Activated T-helper 1 cell treated with anti-CD3 and anti-CD28 coated beads, Interleukin-2, amount 50 U/mL, for 16 hours (primary cell): ENCODE measurements at places on chromosomes 2 and 18.

DNA sequence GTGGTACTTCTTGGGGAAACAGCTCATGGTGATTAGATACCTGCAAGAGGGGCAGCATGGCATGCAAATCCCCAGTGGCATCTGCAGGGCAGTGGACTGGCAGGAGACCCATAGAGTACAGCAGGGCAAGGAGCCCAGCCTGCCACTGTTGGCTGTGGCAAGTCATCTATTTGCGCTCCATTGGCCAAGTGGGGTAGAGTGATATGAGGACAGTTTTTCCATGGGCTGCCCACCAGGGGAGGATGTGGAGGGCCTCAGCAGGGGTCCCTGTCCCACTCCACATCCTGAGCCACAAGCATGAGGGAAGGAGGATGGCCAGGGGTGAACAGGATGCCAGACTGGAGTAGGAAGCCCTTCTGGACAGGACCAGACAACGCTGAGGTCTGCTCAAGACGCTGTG is 50.9 kb upstream of the OTOF start:
- no peak for DNase-seq

DNA sequence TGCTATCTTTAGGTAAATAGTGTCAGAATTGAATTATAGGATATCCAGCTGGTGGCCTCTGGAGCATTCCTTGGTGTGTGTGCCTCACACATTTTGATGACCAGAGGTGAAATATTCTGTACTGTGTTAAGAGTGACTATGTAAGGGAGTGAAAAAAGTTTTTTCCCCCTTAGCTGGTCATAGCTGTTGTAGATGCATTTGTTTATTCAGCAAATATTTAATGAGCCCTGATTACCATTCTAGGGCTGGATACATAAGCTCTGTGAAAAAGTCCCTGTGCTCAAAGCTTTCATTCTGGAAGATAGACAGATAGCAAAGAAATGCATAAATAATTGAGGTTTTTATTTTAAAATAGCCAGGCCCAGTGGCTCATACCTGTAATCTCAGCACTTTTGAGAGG is 10.9 kb downstream of the TTLL4 start:
- DNase-seq, result no peak

- no peak for DNase-seq
These were observed 126.9 kb downstream of the TDRD15 start for GRCh38 chr2:21250673-21251072.

GRCh38 chr2:61967262-61967661 is 61.8 kb downstream of the COMMD1 start:
- no peak for DNase-seq

GRCh38 chr2:28048341-28048740 is 157.8 kb downstream of the BABAM2 start:
- no peak for DNase-seq

DNA sequence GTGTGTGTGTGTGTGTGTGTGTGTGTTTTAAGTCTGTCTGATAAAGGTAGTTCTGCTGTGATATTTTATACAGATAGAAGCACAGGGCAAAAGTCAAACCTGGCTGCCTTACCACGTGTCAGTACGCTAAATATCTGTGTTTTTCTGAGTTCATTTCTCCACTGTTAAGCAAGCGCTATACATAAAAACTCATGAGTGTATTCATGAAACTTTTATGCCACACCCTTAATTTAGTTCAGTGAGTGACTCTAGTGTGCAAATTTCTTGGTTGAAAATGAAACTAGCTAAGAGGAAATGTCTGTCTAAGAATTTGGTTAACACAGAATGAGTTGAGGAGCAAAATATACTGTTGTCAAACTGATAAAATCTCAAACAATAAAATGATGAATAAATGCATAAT is 11.2 kb downstream of the CASP10 start:
- no peak for DNase-seq

- no peak for DNase-seq
These were observed 27.8 kb upstream of the KCNF1 start for GRCh38 chr2:10883801-10884478.

DNA sequence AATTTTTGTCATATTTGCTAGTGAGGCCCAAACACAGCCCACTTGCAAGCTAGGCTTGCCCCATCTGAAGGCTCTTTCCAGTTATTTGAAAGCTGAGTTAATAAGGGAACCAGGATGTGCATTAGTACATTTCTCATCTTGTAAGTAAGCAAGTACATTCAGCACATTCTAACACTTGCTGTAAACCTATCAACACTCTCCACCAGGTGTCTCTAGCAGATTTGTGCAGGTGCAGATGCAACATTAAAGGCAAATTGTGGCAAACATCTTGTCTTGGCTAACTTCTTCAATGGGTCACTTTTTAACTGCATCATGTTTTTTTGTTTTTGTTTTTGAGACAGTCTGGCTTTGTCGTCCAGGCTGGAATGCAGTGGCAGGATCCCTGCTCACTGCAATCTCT is 25.3 kb upstream of the MFSD6 start:
- DNase-seq, result no peak

GRCh38 chr18:46575851-46576250 is 81.2 kb downstream of the LOXHD1 start:
- DNase-seq, result no peak

DNA sequence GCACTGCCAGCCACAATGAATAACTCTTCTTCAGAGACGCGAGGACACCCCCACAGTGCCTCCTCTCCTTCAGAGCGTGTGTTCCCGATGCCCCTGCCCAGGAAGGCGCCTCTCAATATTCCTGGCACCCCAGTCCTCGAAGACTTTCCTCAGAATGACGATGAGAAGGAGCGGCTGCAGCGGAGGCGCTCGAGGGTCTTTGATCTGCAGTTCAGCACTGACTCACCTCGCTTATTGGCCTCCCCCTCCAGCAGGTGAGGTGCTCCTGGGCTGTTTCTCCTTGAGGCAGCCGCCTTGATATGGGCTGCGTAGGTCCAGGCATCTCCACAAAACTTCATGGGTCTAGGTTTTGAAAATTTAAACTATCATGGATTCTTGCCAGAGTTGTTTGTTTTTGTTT is 6.1 kb downstream of the NCAPH start:
- DNase-seq, result no peak

GRCh38 chr2:160087854-160088745 is 25.7 kb upstream of the PLA2R1 start:
- no peak for DNase-seq
